Activated CD4-positive, alpha-beta T cell treated with anti-CD3 and anti-CD28 coated beads for 1 hour (primary cell): ENCODE measurements at places on chromosomes 1 and 21.

- no peak for DNase-seq
Measured at GRCh38 chr1:14345946-14346550, 252.4 kb upstream of the KAZN start.

- DNase-seq: no peak
Measured at GRCh38 chr1:4044967-4045366, 144.9 kb upstream of the C1orf174 start.

- no peak for DNase-seq
Measured at GRCh38 chr1:24551290-24551959, 4.5 kb upstream of the NCMAP start.

GRCh38 chr21:45997205-45997494 lies 15.6 kb downstream of the COL6A1 start:
- DNase-seq: no peak

- no peak for DNase-seq
Measured at GRCh38 chr1:95685081-95685480, 451.1 kb downstream of the RWDD3 start.

- no peak for DNase-seq
Measured at GRCh38 chr1:8883491-8883890, 5.0 kb upstream of the ENO1 start.

DNA sequence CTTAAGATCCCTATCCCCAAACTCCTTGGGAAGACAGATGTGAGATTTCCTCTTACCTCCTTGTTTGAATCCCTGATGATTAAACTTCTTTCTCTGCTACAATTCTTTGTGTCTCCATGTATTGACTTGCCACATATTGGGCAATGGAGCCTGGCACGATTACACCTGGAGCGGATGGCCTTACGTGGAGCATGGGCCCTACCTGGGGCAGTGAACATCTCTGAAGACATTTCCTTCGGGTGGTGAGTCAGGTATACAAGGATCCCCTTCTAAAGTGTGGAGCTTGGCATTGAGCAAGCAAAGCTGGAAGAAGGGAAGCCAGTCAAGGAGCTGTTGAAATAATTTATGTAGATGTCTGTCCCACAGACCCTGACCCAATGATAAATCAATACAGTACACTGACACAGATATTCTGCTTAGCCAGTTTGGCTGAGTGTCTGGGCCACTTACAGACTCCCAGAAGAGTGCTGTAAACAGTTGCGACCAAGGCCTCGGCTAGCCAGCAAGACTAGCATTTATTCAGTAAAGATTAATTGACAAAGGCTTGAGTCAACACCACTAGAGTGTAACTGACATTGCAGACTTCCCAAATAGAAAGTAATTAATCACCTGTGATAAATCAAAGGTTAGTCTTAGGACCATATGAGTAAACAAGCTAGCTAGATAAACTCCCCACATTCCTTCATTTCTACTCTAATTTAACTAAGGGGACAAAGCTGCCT lies 83.1 kb upstream of the KCNK1 start:
- DNase-seq: no peak

DNA sequence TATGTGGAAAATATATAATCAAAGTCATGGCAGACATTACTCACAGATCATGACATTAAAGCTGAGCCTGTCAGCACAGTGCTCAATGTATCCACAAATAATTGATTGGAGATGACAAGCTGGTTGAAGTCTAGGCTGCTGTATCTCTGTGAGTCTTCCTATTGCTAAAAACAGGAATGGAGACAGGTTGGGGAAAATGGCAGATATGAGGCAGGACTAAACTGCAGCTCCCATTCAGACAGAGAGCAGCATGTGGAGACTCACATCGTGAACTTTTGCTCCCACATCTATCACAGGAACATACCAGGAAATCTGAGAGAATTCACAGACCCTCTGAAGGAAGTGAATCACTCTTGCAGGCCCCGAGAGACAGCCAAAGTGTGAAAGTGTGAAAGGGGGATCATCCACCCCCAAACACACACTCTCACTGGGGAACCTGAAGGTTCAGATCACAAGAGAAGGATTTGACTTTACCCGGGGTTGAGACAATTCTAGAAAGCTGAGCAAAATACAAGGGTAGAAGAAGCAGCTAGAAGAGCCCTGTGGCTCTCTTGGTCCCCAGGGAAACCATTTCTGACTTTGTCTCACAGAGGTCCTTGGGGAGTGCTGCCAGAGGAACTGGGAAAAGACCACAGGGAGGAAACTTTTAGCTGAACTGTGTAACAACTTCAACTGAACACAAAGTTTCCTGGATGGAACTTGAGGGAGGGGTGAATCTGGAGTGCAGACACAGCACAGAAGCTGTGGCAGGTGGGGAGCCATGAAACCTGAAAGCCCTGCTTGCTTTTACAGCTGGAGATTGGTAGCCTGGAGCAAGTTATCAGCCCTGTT lies 173.4 kb downstream of the S1PR1 start:
- no peak for DNase-seq

DNA sequence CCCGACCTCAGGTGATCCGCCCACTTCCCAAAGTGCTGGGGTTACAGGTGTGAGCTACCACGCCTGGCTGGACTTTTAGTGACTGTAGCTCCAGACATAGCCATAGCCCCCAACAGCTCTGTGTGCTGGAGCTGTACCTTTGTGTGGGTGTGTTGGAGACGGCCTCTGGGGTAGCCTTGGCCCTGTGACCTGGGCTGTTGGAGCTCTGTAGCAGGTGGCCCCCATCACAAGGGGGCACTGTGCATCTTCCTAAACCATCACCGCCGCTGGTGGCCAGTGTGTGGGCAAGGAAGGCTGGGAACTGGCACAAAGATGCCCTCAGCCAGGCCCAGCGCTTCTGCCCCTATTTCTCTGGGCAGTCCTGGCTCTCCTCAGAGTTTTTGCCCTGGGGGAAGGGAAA lies 38.4 kb upstream of the FOXO6 start:
- no peak for DNase-seq

DNA sequence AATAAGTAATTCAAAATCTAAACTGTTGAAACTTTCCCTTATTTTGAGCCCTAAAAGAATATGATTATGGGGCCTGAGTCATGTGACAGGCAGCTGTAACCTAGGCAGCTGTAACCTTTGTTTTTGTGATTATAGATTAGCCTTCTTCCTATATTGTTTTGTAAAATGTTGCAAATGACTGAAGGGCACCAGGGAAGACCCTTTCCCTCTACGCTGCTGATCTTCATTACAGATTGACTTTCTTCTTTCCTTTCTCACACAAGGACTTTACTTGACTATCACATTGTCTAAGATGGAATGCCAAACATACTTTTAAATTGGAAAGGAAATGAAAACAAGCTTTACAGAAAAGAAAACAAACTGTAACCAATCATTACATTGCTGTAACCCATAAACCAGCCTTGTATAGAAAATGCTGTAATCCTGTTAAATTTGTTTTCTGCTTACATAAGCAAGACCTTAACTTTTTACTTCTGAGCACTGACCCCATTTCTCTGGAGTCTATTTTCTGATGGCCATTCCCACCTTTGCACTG lies 242.2 kb downstream of the RGS7 start:
- no peak for DNase-seq

DNA sequence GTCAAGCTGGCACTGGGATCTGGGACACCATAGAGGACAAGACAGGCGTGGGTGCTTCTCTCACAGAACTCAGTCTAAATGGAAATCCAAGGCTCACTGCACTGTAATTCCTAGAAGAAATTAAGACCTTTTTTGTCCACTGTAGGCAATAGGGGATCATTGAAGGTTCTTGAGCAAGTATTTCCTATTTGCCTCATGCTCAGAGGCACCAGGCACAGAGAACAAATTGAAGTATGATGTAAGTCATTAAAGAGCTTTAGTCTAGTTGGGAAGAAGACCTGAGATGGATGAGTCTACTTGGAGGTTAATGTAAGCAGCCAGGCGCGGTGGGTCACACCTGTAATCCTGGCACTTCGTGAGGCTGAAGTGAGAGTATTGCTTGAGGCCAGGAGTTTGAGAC lies 34.6 kb downstream of the EIF2D start:
- no peak for DNase-seq

- no peak for DNase-seq
Measured at GRCh38 chr1:200265104-200265503, 144.7 kb downstream of the ZNF281 start.

- peak; percentile 86 for DNase-seq
Measured at GRCh38 chr1:165630629-165631341, at the start of gene MGST3. Gene MGST3, plus strand, starts transcription at chr1:165631234. Its CDS starts 18,614 bp downstream, at chr1:165649848.

DNA sequence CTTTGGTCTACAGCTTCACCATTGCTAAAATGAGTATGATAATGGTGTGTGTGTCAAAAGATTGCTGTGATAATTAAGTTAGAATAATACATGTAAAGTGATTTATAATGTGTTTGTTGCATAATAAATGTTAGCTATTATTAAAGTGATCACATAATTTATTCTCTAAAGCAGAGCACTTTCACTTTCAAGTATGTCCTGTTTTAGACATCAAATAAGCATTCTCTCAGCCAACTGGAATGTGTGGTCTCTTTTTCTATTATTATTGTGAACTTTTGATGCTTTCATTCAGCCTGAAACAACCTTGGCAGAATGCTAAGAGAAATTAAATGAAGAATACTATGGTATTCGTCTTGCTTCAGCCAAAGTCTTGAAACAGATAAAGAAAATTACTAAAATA lies 102.8 kb upstream of the COL11A1 start:
- DNase-seq: no peak

GRCh38 chr1:197916500-197916983 lies 630 bp upstream of the LHX9 start:
- no peak for DNase-seq

DNA sequence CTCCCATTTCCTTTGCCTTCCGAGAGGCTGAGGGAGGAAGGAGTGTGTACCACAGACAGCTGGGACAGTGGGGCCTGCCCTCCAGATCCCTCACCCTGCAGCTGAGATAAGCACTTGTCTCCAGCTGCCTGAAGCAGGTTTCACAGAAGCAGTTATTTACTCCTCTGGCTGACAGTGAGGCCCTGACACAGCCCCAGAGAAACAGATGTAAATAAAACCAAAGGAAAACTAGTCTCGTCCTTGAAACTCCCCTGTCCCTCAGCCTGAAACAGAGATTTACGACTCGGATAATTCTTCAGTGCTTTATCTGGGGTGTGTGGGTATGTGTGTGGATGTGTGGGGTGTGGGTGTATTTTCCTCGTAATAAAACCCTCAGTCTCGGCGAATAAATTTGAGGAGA lies 181.1 kb downstream of the IGSF21 start:
- DNase-seq: no peak

GRCh38 chr1:35924838-35925237 lies 6.1 kb upstream of the AGO3 start:
- no peak for DNase-seq

DNA sequence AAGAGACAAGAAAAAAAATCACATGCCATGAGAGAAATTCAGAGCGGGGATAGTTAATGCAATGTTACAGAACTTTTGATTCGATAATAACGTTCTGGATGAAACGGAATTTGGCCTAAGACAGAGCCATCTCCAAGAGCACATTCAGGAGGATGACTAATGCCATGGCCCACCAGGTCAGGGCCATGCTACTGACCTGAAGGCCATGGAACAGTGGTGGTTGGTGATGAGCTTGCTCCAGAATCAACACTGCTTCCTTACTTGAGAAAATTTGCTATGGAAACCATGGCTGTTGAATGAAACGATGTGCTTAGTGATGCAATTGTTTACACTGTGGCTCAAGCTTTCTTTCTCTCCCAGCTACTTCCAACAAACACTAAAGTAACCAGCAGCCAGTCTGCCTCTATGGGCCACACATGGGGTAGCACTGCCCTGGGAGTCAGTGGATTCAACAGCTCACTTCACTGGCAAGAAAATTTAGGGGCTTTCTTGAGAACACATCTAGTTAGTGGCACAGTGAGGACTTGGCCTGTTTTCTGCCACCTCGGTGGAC lies 299.1 kb downstream of the PCP4 start:
- DNase-seq: no peak

GRCh38 chr1:189606795-189607476 lies 870.7 kb downstream of the BRINP3 start:
- no peak for DNase-seq

DNA sequence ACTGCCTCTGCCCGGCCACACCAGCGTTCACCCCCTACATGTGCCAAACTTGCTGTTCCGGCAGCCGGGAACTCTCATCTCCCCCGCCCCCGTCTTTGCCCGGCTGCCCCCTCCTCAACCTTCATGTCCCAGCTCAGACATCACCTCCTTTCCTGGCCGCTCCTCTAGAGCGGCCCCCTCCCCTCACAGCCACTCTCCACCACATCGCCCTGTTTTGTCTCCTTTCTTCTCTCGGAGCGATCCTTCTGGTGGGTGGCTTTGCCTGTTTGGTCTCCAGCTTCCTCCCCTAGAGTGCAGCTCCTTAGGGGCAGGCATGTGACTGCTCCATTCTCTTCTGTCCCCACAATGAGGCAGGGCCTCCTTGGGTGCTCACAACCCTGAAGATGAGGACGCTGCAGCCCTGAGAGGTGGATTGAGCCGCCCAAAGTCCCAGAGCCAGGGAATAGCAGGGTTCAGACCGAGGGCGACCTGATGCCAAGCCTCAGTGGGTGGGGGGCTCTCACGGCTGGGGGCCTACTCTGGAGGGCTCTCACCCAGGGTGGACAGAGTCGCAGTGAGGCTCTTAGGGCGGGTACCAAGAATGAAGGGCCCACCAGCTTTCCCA lies 44.9 kb upstream of the ECE1 start:
- no peak for DNase-seq

DNA sequence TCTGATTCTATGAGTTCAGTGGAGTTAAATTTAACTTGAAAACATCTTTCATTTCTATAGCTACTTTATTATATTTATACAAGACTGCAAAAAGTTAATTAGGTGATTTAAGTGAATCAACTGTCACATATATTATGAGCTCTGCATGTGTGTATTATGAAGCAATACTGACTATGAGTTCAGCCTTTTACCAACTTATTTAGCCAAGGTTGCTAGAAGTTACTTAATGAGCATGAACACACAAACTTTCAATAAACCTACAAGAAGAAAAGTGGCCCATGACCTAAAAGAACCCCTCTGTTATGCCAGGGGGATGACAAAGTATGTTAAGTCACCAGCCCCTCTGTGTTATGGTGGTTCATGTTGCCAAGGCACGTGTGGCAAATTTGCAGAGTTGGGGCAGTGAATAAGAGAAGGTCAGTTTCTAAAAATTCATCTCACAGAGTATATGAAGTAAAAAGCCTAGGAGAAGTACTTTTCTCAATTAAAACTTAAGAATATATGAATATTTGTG lies 86.7 kb upstream of the LYPLAL1 start:
- DNase-seq: no peak

DNA sequence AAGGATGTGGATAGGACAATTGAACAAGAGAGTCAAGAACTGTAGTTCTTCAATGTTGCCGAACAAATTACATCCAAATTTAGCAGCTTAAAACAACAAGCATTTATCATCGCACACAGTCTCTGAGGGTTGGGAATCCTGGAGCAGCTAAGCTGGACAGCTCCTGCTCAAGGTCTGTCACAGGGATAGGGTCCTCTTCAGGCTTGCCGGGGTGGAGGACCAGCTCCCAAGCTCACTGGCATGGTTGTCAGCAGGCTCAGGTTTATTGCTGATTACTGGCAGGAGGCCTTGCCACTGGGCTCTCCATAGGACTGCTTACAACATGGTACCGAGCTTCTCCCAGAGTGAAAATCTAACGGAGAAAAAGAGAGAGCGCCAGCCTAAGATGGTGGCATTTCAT lies 22.1 kb upstream of the COX20 start:
- DNase-seq: no peak
